ENCODE measurements at places on chromosomes 1 and 21.

DNA sequence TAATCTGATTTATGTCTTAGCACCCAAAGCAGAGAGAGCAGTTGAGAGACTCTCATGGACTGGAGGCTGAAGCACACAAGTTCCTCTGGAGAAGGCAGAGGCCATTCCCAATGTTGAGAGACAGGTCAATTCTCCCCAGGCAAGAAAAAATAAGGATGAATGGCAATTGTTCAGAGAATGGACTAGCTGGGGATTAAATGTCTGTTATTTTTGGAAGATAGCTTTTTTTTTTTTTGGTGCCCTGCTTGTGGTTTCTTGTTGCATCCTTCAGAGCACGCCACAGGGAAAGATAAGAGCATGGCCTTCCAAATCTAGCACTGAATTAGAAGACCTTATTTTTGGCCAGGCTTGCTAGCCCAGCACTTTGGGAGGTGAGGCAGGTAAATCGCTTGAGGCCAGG, 65.6 kb upstream of the ERRFI1 start:
- no peak for DNase-seq

GRCh38 chr1:198794498-198794897, 155.7 kb downstream of the PTPRC start:
- DNase-seq: no peak

DNA sequence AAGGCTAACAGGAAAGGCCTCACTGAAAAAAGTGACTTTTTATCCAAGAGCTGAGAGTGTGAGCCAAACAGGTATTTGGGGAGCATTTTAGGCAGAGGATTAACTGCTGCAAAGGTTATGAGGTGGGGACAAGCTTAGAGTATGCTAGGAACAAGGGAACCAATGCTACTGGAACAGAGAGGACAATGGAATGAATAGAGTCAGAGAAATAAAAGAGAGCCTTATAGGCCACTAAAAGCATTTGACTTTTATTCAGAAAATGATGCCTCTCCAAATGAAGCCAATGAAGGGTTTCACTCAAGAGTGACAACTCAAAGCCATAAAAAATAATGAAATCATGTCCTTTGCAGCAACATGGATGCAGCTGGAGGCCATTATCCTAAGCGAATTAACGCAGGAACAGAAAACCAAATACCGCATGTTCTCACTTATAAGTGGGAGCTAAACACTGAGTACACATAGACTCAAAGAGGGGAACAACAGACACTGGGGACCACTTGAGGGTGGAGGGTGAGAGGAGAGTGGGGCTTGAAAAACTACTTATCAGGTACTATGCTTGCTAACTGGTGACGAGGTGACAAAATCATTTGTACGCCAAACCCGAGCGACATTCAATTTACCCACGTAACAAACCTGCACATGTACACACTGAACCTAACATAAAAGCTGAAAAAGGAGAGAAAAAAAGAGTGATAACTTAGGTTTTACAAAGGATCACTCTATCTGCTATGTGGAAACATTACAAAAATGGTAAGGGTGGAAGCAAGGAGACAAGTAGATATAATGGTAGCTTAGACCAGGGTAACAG, 11.1 kb downstream of the PTP4A2 start:
- no peak for DNase-seq

GRCh38 chr21:45820171-45821091, 161.1 kb upstream of the COL6A1 start:
- peak; percentile 81 for DNase-seq

DNA sequence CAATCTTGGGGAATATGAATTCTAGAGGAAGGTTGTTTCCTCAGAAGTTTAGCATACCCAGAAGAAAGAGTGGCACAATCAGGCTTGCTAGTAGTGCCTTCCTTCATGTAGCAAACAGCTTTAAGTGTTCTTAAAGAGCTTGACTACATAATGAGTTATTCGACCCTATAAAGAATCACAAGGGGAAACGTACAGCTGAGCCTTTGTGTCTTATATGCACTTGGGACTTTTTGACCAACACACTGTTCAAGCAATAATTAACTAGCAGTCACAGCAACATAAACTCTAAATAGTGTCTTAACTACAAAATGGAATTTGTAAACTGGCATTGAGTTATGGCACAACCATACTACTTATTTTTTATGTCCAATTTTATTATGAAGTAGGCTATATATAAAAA, 86.1 kb downstream of the TTLL7 start:
- no peak for DNase-seq

DNA sequence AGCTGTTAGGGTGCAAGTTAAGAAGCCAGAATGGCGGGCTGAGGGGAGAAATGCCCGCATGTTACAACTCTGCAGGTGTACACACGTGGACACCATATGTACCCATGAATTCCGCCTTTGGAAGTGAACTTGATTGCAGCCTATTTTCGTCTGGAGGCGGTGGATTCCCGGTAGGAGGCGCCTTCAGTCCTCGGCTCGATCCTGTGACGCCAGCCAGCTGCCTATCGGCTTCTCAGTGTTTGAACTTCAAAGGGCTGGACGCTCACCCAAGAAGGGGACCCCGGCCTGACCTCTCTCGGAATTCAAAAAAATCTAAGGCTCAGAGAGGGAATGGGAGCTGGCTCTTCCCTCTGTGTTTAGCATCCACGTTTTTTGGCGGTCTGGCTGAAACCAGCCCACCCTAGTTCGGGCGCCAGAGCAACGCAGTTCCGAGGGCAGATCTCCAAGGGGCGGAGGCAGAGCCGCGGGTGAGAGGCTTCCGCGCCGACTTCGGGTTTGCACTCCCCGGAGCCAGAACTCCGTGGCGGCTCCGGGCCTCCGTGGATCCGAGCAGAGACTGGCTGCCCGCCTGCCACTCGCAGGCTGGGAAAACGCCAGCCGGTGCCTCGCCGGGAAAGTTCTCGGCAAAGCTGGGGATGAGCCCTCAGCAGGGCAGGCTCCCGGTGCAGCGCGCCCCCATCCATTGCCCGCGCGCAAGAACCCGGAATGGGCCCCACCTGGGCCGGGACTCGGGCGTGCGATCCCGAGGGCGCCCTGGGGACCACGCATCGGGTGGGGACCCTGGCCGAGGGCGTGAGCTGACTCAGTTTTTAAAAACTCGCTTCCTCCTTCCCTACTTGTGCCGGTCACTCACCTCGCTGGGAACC, 996 bp upstream of the TMEM51 start:
- no peak for DNase-seq

DNA sequence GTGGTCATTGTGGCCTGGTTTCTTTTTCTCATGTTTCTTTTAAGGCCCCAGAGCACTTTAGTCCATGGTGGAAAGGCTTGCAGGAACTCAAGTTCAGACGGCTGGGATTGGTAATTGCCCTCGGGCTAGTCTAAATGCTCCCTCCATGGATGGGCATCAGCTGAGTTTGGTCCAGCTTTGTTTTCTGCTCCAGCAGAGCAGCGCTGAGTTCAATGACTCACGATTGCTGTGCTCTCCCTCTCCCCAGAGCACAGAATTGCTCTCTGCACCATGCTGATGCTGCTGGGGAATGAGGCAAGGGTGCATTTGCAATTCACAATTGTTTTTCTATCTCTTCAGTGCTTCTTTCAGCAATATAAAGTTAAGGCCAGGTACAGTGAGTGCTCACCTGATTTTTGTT, 1.8 kb upstream of the OR2T6 start:
- DNase-seq: no peak

DNA sequence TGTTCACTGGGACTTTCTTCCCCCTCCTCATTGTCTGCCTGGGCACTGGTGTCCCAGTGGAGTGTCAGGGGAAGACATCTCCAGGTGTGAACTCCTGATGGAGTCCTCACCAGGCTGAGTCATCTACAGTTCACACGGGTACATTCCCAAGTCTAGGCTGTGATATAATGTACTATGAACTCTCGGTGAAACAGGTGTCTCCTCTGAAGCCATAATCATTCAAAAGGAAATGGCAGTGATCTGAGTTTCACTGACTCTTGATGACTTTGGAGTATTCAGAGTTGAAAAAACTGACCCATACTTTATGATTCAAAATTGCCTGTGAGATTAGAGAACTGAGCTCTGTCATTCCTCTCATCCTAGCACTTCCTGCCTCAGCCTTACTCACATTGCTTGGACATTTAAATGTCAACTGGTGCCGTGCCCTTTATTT, 9.1 kb downstream of the LAMC2 start:
- no peak for DNase-seq

DNA sequence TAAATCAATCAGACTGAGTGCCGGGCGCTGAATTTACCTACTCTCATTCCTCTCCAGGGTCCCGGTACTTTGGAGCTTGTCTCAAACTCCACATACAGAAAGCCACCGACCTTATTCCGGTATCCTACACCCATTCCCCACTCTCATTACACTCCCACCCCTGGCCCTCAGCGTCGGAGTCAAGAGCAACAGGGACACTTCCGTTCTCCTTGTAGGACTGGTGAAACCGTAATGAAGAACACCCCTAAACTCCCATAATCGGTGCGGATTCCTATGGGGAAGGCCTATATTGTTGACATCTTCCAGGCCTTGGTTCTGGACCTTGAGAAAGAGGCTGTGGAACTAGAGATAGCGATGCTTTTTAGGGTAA, 798 bp downstream of the ZBED6 start:
- DNase-seq: peak; percentile 15

DNA sequence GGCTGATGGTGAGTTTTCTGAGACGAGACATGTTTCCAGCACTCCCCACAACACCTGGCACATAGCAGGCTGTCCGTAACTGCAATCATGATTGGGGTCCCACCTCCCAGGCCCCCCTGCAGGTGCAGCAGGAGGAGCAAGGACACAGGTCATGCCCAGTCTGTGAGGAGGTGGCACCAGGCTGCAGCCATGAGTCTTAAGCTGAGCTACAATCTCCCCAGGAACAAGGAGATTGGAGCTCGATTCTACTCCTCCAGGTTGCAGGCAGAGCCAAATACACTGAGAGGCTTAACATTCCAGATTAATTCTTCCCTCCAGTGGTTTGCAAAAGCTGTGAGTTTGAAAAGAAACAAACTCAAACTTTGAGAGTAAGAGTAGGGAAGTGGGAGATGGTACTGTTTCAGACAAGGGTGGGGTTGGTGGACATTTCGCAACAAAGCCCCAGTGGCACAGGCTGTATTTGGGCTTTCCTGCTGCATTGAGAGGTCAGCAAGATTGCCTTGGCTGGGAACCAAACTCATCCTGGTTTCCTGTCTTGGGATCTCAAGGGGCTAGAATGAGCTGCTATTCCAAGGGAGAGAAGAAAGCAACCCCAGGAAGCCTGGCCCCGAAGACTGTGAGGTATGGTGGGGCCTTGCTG, 64.8 kb upstream of the GALNT2 start:
- DNase-seq: no peak

- no peak for DNase-seq
Observed at GRCh38 chr1:230215031-230215430, 148.0 kb downstream of the GALNT2 start.

- peak; percentile 58 for DNase-seq
Observed at GRCh38 chr1:230426246-230427093, at the start of gene PGBD5. TSS of gene PGBD5 (minus strand) at chr1:230426332. CDS start at chr1:230425928, 404 bp downstream.

GRCh38 chr1:225919906-225920305, 4.1 kb downstream of the PYCR2 start:
- DNase-seq: no peak

- DNase-seq: no peak
Observed at GRCh38 chr1:10236405-10237156, 26.2 kb downstream of the KIF1B start.

GRCh38 chr21:44701541-44701940, 4.6 kb downstream of the KRTAP10-12 start:
- DNase-seq: no peak

GRCh38 chr1:156135930-156136871, 17.2 kb upstream of the SEMA4A start:
- no peak for DNase-seq

DNA sequence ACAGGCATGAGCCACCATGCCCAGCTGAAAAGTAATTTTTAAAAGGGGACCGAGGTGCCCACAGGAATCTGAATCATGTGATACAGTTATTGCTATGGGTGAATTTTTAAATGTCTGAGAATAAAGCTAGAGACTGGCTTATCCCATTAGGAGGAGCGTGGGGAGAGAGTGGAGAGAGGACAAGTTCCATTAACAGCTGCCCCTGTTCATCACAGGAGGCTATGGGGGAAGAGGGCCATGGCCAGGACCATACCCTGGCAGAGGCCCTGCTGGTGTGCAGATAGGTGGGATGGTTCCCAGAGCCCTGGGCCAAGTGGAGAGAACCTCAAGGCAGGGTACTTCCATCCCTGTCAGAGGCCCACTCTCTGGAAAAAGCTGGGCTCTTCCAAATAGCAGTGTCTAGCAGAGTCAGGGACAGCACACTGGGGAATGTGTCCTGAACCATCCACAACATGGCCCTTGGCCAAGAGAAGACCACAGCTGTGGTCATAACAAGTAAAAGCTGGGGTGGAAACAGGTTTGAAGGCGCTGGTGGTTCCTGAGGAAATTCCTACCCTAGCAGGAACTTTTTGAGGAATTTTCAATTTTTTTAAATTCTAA, 13.7 kb upstream of the ZNF691 start:
- no peak for DNase-seq

DNA sequence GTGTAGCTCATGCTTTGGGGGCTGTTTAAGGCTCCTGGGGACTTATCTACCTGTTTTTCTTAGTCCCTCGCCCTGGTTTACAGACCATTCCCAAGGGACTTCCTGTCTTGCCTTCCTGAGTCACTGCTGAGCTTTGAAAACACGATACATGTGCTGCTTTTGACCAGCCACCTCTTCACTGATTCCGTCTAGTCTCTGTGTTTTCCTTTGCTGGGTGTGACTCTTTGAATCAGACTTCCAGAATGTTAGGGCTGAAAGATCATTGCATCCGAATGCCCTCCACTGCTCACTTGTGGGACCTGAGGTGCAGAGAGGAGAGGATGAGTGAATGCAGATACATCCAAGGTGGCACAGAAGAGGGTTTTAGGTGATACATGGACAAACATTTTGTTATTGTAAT, 35.4 kb upstream of the CITED4 start:
- no peak for DNase-seq

DNA sequence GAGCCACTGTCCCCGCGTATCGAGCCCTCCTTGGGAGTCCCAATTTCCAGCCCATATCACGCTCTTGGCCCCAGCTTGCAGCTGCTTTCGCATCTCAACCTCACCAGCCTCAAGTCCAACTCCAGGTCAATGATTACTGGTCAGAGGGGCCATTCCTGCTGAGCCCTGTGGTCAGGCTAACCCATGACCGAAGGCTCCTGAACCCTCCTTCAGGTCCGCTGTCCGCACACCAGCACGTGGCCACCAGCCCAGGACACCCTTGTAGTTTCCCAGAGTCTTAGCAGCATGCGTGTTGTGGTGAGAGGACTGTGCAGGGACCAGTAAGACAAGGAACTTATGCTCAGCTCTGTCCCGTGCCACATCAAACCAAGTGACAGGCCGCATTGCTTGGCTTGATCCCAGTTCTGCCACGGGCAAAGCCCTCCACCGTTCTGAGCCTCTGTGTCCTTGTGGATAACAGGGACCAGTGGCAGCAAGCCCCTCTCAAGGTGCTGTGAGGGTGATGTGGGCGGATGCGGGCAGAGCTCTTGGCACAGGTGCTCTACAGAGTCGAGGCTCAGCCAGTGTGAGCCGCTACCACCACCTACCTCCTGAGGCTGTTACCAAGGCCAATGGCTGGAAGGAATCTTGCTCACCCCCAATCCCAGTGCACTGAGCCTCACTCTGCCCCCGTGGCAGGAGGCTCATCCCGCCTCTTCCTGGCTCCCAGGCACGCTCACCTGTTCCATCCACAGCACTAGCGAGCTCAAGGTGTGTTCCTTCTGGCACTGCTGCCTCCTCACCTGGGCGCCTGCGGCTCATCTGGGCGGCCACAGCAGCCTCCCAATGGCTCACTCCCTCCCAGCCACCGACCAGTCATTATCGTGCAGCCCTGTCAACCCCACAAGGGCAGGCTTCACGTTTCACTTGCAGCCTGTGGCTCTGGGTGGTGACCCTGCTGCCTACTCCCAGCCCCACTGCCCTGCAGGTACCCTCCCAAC, 20.4 kb downstream of the KRTAP10-1 start:
- no peak for DNase-seq

- DNase-seq: no peak
Observed at GRCh38 chr1:80533093-80533492, 1267.6 kb upstream of the ADGRL2 start.
